Brain (organoid and tissue), 16 donors: ENCODE measurements at places on chromosomes 16 and 17. TPM values are rescaled to one million over a fixed set of nuclear protein-coding genes. Genes with fewer than 3 reads are reported as not detected.

MYH11 gene
- 9.7 TPM for polyA plus RNA-seq

DEXI gene
- polyA plus RNA-seq, result 71.5 TPM

DDX42 gene
- polyA plus RNA-seq, result 44.7 TPM

CDH11 gene
- 10.4 TPM for polyA plus RNA-seq

CD79B gene
- polyA plus RNA-seq, result 0.37 TPM

C17orf113 gene
- polyA plus RNA-seq, result 2.9 TPM

CRISPLD2 gene
- 13.2 TPM for polyA plus RNA-seq

CLEC16A gene
- 22.2 TPM for polyA plus RNA-seq
